ENCODE measurements at places on chromosomes 4 and X.

DNA sequence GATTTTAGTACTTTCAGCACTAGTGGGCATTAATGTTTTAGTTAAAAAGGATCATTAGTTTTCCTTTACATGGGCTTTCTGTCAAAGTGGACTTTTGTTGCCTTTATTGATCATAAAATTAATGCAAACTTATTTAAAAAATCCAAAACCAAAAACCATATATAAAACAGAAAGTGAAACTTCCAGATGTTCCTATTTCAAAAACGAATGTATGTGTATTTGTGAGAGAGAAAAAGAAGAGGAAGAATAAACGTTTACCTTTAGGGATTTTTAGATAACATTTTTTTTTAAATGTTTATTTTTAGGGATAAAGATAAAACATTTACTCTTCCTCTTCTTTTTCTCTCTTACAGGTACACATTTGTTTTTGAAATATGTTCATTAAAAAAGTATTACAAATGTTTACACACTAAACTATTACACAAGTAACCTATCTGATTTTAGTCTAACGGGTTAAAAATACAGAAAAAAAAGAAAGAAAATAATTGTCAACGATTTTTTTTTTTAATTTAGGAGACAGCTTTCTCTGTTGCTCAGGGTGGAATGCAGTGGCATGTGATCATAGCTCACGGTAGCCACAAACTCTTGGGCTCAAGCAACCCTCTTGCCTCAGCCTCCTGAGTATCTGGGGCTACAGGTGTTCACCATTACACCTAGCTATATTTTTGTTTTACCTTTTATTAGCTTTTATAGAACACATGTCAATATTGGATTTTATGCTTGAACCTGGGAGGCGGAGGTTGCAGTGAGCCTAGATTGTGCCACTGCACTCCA, 16.8 kb upstream of the COX18 start:
- no peak for DNase-seq

GRCh38 chr4:185566972-185567371, 31.7 kb upstream of the PDLIM3 start:
- no peak for DNase-seq

DNA sequence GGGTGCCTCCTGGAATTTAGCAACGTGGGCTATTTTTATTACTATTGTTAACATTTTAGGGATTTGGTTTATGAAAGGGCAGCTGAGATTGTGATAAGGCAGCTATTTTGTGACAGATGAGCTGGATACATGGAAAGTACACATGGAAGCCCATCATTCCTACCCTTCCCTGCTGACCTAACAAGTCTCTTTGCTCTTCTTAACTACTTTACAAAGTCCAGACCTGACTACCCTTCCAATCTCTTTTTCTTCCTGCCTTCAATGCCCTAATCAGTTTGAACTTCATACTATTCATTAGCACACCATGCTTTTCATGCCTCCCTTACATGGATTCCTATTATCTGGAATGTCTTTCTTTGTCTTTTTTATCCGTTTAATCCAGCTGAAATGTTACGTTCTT, 9.4 kb upstream of the AFP start:
- no peak for DNase-seq

DNA sequence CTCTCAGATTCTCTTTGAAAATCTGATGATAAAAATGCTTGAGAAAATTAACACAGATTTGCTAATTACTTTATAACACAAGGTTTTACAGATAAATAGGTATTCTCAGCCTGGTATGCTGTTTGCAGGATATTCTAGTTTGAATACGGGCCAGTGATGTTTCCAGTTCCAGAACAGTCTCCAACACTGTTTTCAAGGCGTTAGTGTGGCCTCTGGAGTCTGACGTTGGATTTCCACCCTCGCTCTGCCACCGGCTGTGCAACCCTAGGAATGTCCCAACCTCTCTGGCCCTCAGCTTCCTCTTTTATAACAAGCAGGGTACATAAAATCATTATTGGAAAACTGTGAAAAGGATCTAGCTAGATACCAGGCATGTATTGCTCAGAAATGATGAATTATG, 23.8 kb upstream of the CYP4V2 start:
- no peak for DNase-seq

DNA sequence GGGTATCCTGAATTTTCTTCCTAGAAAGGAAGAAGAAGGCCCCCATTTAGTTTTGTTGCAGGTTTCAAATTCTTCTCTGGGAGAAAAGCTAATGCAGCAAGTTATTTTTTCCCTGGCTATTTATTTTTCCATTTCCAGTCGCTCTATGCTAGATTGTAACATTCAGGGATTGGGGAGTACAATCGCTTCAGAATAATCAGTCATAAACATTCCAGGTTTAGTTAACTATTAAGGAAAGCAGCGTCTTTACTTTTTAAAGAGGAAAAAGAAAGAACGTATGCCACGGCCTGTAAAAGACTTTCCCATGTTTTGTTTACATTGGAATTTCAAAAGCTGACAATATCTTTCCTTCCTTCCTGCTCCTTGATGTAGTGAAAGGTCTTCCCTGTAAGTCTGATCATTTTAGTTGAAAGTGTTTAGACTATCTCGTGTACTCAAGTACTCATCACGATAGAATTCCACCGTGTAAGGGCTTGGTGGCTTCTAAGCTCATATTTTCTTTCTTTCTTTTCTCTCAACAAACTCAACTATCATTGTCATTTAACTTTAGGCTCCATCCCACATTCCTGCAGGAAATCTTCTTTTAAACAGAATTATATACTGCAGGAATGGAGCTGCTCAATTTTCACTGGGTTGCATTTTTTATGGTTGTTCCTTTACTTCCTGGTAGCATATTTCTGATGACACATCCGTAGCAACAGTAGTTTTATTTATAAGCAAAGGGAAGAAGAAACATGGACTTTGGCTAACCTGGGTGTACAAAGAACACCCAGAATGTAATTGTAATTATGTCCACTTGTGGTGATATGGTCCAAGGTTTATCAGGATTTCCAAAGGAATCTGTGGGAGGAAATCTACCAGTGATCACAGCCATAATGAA, 213.1 kb upstream of the FAT1 start:
- no peak for DNase-seq

DNA sequence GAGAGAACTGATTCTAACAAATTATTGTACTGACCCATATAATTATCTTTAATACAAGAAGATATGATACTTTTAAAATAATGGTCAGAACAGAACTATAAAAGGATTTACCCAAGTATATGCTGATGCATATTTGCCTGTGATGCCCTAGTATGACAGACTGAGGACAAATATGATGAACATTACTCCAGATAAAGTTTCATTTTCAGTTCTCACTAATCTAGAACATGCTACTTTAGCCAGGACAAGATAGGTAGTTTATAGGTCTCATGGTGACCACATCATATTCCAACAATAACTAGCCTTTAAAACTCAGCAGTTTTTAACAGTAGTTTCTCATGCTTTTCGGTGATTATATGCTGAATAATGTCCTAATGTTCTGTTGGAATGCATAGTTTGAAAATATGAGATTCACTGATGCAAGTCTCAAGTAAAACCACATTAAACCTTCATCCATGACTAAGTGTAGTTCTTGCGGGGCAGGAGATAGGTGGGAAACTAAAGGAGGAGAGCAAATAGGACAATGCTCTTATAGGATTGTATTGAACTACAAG, 295.2 kb upstream of the AGA start:
- no peak for DNase-seq

- DNase-seq, result no peak
Measured at GRCh38 chr4:172554588-172554987, 614.0 kb upstream of the GALNT7 start.

DNA sequence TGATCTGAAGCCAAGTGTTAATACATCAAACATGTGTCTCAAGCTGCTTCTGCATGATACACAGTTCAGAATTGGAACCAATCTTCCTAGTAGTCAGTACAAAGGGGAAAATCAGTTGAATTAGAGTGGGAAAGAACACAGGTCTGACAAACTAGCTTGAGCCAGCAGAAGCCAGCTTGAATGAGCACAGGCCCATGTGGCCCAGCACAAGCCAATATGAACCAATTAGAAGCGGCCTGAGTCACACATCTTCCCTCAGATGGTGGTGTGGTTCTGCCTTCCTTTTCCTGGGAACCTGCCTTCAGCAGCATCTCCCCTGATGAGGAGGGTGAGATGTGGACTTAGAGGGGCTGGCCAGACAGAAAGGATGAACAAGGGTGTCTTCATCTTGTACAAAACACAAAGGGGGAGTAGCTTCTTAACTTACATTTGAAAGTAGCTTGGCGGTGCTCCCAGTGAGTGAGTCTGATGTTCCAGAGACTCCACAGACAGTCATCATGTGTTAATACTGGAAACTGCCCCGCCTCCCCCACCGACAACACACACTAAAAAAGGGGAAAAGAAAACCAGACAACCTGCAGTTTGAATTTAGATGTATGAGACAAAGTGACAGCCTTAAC, 72.0 kb downstream of the FRMPD4 start:
- DNase-seq, result no peak

DNA sequence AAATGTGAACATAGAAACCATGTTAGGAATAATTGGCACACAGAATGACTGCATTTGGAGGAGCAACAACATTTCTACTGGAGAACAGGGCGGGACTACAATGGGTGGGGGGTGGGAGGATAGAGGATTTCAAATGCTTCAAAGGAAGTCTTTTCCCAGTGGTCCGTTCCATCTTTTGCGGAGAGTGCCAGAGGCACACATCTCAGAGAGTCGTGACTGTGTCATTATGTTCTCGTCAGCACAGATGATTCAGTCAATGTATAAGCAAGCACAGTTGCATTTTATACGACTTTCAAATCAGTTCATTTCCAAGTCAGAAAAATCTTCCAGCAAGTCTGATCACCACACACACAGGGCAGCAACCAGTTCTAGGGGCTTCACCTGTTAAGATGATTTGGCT, 22.7 kb upstream of the GPR50 start:
- no peak for DNase-seq

- no peak for DNase-seq
Measured at GRCh38 chr4:128286474-128287058, 1.0 kb downstream of the PGRMC2 start.

DNA sequence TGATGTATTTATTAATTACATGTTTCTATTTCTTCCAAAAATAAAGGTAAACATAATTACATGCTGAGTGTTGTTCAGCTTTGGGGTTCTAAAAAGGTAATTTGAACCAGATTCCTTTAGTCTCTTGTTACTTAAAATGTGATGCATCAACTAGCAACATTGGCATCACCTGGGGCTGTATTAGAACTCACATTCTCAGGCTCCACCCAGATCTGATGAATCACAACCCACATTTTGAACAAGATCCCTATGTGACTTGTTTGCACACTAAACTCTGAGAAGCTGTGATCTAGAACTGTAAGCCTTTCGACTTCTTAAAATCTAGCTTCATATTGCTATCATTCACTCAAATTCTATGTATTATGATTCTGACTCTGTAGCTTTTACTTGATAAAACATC, 23.0 kb upstream of the HS3ST1 start:
- no peak for DNase-seq

GRCh38 chrX:150041208-150041607, 102.9 kb upstream of the EOLA2 start:
- DNase-seq, result no peak

DNA sequence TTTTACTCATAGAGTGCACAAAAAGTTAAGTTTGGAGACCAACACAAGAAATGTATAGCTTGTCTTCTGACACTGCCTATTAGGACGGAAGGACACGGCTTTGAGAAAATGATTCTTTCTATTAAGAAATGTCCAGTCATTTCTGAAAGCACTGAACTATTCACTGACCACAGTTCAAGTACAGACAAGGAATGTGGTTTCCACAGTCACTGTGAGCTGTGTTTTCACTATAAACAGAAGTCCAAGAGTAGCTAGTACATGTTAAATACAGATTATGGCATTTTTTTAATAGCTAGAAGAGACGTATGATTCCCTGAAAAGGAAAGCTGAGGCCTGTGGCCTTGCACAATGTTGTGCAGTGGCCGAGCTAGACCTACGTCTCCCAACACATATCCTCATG, 115.1 kb upstream of the GPM6A start:
- DNase-seq, result no peak

GRCh38 chr4:508675-509638, 9.9 kb downstream of the PIGG start:
- no peak for DNase-seq

- peak; percentile 1 for DNase-seq
Measured at GRCh38 chr4:87559090-87559837, 30.1 kb upstream of the SPARCL1 start.

GRCh38 chr4:118942465-118942864, 53.8 kb downstream of the SYNPO2 start:
- DNase-seq, result no peak

DNA sequence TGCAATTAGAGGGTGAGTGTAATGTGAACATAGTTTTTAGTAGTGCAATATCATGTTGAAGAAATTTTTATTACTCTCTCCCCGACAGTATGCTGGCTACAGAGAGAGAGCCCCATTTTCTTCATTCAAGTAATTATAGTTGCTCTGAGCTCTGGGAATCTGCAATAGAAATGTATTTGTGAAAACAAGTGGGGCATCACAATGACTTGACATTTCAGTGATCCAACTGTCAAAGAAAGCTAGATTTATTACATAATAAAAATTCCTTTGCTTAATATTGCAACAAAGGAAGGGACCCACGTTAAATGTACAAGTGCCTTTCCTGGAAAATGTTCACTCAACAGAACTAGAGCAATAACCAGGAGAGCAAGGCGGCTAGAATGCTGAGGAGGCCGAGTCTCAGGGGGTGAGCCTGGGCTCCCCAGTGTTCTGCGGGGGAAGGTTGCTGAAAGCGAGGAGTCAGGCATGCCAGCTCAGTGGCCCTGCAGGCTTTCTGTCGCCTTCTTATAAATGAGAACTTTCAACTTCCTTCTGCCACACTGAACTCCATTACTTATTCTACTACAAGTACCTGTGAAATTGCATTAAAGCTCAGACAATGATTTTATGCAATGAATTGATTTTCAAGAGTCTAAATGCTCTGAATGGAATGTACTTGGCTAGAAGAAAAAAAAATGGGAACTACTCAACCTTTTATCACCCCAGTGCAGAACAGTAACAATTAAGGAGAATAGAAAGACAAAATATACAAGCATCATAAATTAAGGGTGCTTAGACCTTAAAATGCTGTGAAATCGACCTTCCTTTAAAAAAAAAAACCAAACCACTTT, 476.4 kb downstream of the AFF2 start:
- DNase-seq, result no peak

GRCh38 chrX:134604701-134605311, 53.5 kb downstream of the PLAC1 start:
- DNase-seq, result no peak

GRCh38 chrX:24702362-24703184, 8.9 kb downstream of the POLA1 start:
- DNase-seq, result no peak

Data from activated T-helper 1 cell treated with anti-CD3 and anti-CD28 coated beads, Interleukin-2, amount 50 U/mL, for 16 hours (primary cell).